ENCODE measurements at places on chromosomes 2 and 18.

GRCh38 chr2:145749556-145749955 is 1229.6 kb upstream of the ZEB2 start:
- no peak for DNase-seq

DNA sequence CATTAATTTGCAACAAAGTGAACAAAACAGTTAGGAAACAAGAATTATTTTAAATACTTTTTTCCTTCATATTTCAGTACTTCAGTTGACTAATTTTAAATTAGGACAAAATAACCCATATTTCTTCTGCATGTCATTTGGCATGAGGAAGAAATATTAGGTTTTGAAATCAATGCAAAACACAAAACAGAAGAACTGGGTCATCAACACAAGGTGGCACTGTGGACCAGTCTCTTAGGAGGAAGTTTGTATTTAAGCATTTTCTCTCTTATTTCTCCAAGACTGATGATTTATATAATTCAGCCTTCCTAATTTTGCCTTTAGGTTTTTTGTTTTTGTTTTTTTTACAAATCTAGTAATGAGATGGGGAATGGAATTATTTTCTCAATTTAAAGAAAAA is 352.8 kb upstream of the KCNH7 start:
- DNase-seq: no peak

DNA sequence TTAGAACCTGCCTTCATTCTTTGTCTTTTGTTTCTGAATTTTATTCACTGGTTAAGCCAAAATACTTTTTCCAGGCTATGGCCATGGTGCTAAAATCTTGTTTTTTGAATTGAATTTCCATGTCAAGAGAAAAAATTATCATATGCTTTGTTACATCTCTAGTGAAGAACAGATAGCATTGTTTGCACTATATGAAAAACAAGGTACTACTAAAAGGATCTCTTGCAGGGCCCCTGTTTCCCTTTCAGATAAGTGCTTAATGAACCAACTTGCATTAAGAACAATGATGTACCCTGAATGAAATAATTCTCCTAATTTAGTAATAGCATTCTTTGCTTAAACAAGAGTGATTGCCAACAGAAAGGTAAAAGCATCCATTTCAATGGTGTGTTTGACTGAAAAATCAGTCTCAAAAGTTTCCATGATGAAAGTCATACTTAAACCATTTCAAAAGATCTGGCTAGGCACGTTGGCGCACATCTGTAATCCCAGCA is 4.3 kb upstream of the MYL12B start:
- no peak for DNase-seq

- no peak for DNase-seq
Observed at GRCh38 chr18:79496237-79496977, 100.7 kb downstream of the NFATC1 start.

DNA sequence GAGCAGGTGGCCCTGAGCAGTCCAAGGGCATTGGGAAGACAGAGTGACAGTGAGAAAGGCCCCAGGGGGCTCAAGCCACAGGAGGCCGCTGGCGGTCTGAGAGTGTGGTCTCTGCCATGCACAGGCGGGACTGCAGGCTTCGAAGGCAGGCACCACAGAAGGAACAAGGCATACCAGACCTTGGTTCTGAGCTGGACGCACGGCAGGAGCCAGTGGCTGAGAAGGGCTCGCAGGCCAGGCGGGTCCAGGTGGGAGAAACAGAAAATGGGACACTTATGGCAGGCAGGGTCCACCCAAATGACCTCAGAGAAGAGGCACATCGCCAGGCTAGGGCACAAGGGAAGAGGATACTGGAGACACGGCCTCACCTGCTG is 14.9 kb downstream of the HJURP start:
- DNase-seq: no peak

GRCh38 chr2:60522462-60522861 is 31.0 kb downstream of the BCL11A start:
- no peak for DNase-seq

GRCh38 chr2:202121532-202122162 is 48.6 kb downstream of the KIAA2012 start:
- no peak for DNase-seq

GRCh38 chr2:145669301-145669700 is 1149.4 kb upstream of the ZEB2 start:
- no peak for DNase-seq

GRCh38 chr18:2909431-2910140 is 62.8 kb downstream of the EMILIN2 start:
- no peak for DNase-seq

DNA sequence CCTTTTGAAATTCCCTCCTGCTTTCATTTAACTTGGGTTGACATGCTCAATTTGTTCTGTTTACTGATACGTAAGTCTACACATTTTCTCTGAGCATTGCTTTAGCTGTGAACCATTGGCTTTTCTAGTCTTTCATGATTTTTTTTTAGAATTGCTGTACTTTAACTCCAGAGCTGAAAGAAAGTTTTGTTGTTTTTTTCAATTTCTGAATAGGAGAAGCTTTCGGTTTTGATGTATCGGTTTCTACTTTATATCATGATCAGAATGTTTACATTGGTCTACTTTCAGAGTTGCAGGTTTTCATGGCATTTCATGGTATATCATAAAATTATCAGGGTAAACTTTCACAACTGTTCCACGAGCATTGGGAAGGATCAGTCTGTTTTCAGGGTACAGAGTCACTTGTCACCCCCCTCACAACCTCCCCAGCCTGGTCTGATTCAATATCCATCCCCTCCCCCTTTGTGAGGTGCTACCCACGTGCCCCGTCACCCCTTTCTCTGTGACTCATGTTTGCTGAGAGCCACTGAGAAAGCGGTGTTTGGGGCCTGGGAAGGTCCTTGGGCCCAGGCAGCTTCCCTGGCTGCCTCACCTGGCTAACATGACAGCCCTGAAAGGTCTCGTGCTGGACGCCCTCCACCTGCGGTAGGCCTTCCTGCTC is 7.0 kb downstream of the ASTL start:
- no peak for DNase-seq

DNA sequence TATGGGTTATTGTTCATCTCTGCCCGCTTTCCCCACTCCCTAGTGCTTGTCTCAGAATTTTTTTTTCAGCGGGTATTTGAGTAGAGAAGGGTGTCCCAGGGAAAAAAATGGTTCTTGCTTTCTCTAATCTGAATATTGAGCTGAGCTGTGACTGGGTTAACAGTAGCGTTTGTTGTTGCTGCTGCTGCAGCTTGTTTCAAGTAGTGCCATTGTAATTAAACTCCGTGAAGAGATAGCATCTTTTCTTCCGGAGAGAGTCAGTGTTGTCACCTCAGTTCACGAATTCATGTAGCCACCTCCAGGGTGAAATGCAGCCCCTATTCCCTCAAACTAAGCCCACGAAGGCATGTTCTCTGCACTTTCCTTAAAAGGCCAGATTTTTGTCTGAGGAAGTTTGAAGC is 1.5 kb upstream of the AAK1 start:
- no peak for DNase-seq

- no peak for DNase-seq
Observed at GRCh38 chr2:203861197-203861596, 6.4 kb upstream of the CTLA4 start.

- DNase-seq: no peak
Observed at GRCh38 chr2:232532419-232532818, 6.5 kb downstream of the CHRND start.

- DNase-seq: no peak
Observed at GRCh38 chr18:41621177-41621576, 333.9 kb upstream of the PIK3C3 start.

DNA sequence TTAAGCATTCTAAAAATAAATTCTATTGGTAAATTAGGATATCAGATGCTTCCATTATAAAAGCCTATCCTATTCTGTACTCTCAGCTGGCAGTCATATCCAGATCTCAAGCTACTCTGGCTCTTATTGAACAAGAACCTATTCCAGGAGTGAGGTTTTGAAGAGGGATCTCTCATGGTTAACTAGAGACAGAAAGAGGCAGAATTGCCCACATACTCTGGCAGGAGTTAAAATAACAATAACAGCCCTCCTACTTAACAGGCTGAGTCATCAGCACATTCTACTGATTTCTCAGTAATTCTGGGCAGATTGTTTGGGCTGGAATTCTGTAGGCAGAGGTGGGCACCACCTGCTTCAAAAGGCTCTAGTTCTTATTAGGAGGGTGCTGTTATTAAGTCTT is 142.0 kb upstream of the UNC80 start:
- DNase-seq: no peak

GRCh38 chr2:8285081-8285480 is 396.8 kb upstream of the ID2 start:
- DNase-seq: no peak

- no peak for DNase-seq
Observed at GRCh38 chr2:152508446-152508845, 173.5 kb downstream of the FMNL2 start.

- no peak for DNase-seq
Observed at GRCh38 chr2:68379184-68379708, 14.2 kb downstream of the PLEK start.

DNA sequence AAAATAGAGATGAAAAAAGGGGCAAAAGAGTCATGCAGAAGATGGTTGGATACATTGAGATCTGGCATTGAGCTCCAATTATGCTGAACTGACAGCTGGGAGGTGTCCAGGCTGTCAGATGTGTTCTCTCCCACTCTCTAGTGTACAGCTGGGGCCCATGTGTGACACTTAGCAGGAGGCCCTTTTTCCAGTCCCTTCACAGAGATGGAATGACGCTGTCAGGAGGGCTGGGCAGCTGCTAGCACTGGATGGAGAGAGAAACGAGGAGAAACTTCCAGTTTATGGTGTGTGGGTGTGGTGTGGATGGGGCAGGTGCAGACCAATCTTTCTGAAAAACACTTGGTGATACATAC is 437.7 kb upstream of the HS6ST1 start:
- no peak for DNase-seq

- DNase-seq: no peak
Observed at GRCh38 chr2:120873958-120874887, 138.6 kb downstream of the GLI2 start.

DNA sequence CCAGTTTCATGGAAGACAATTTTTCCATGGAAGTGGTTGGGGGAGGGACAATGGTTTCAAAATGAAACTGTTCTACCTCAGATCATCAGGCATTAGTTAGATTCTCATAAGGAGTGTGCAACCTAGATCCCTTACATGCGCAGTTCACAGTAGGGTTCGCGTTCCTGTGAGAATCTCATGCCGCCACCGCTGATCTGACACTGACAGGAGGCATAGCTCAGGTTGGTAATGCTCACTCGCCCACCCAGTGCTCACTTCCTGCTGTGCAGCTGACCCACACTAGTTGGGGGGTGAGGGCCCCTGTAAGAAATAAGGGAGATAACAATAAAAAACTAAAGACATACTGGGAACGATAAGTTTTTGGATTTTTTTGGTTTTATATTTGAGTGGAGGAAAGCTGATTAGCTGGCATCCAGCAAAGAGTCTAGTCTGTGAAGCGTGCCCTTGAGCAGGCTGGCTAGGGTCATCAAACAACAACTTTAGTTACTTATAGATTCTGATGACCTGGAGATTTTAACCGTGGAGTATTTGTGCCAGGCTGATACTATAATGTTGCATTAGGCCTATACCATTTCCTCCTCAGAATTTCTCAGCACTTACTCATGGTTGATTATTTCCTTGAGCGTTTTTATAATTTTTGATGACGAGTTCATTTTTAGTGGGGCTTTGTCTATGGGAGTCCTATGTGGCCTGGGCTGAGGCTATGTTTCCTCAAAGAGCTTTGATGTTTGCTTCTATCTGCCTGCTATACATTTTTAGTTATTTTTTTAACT is 6.3 kb upstream of the MCFD2 start:
- DNase-seq: no peak

DNA sequence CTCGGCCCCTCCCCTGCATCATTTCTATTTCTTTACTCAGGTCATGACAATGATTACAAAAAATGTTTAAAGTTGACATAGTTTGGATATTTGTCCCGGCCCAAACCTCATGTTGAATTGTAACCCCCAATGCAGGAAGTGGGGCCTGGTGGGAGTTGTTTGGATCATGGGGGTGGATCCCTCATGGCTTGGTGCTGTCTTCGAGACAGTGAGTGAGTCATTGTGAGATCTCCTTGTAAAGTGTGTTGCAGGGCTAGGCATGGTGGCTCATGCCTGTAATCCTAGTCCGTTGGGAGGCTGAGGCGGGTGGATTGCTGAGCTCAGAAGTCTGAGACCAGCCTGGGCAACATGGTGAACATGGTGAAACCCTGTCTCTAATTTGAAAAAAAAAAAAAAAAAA is 9.2 kb upstream of the MAP4K4 start:
- no peak for DNase-seq

- no peak for DNase-seq
Observed at GRCh38 chr2:105313877-105314276, 15.7 kb downstream of the TGFBRAP1 start.

DNA sequence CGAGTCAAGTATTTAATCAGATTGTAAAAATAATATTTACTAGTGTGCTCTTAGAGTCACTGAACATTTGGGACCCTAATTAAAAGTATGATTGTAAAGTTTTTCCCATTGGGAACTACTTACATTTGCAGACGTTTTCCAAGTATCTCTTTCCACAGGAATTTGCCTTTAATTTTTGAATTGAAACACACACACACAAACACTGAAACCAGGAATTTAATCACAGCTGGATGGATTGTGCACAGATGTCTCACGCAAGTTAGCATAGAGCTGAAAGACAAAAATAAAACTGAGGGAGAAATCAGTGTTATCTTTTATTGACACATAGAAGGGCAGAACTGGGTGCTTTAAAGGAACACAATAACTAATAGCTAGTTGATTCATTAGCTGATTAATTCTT is 230.7 kb downstream of the RND3 start:
- DNase-seq: no peak

- DNase-seq: no peak
Observed at GRCh38 chr18:59633961-59634485, 63.2 kb downstream of the CCBE1 start.

Measured in thoracic aorta (tissue), 2 donors.